Stimulated activated naive CD4-positive, alpha-beta T cell (primary cell): ENCODE measurements at places on chromosomes 5 and 9.

DNA sequence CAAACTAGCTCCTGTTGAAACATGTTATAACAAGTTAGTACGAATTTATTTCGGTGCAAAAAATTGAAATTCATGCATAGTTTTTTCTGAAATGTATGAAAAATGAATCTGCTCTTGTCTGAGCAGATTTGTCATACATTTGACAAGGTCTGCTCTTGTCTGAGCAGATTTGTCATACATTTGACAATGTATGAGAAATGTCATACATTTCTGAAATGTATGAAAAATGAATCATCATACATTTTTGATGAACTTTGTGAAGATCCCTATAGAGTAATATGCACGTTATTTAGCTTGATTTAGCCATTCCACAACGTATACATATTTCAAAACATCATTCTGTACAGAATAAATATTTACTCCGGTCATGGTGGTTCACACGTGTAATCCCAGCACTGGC is 85.9 kb upstream of the PARP8 start:
- DNase-seq, result no peak

DNA sequence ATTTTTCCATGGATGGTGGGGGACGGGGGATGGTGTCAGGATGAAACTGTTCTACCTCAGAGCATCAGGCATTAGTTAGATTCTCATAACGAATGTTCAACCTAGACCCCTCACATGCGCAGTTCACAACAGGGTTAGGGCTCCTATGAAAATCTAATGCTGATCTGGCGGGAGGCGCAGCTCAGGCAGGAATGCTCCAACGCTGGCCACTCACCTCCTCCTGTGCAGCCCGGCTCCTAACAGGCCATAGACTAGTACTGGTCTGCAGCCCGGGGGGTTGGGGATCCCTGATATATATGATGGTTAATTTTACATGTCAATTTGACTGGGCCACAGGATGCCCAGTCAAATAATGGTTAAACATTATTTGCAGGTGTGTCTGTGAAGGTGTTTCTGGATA is 199.0 kb upstream of the NR4A3 start:
- no peak for DNase-seq

- no peak for DNase-seq
Measured at GRCh38 chr5:10588779-10589447, 25.0 kb downstream of the ANKRD33B start.

- DNase-seq, result no peak
Measured at GRCh38 chr9:98038958-98039357, 17.6 kb upstream of the NANS start.

DNA sequence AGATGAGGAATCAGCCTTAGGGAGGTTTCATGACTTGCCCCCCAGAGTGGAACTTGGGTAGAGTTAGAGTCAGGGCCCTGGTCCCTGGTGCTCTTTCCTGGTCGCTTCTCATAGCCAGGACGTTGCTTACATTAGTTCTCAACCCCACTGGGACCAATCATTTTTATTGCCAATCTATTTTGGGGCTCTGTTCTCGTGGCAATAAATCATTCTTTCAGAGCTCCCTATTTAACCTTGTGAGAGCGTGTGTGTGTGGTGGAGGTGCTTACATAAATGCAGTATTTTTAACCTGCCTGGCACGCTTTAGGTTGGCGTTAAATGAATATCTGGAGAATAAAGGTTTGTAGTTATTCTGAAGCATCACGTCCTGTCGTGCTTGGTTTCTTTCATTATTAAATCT is 4.1 kb downstream of the TRIO start:
- no peak for DNase-seq

DNA sequence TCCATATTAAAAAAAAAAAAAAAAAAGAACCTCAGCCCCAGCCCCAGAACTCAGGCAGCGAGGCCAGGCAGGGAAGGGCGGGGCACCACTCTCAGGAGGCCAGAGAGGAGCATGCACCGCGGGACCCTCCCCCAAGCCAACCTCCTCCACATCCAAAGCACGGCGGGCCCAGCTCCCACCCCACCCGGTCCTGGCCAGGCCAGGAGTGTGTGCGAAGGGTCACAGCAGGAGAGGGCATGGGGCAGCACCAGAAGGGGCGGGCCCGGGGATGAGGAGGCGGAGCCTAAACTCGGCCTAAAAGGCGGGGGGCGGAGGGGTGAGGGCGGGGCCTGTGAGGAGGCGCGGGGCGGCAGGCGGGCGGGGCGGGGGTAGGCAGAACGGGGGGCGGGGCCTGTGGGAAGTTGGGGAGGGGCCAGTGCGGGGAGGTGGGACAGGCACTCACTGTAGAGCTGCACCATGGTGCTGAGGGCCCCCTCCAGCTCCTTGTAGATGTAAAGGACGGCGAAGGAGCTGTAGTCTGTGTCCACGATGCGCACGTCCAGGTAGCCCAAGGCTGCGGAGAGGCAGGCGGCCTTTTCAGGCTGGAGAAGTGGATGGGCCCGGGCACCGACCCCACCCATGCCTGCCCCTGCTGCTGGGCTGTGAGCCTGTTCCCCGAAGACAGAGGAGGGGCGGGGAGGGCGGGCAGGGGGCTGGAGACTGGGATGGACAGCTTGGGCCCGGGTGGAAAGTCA is 1.2 kb downstream of the LCN15 start:
- peak; percentile 48 for DNase-seq

- no peak for DNase-seq
Measured at GRCh38 chr9:113631137-113631765, 167.7 kb downstream of the RGS3 start.
